ENCODE measurements at places on chromosomes 7 and 10.

DNA sequence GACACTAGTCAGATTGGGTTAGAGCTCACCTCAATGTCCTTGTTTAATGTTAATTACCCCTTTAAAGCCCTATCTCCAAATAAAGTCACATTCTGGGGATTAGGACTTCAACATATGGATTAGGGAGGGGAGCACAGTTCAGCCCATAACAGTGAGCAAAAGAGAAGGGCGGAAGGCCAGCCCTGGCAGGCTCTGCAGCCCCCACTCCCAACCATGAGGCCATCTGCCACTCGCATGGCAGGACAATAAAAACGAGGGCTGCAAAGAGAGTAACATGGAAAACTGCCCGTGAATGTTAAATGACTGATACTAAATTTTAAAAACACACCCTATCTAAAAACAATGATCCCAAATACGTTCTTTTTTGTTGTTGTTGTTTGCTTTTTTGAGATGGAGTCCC is 38.7 kb downstream of the RGS10 start:
- no peak for DNase-seq
- H3K36me3 ChIP-seq, result no peaks in the 10 kb centered on the region
- H3K27me3 ChIP-seq, result no peaks in the 10 kb centered on the region
- H3K4me3 ChIP-seq, result no peak overlapping the region
- H3K27ac ChIP-seq, result no peak overlapping the region
- no peaks in the 10 kb centered on the region for H3K4me1 ChIP-seq

- DNase-seq, result no peak
- no peaks in the 10 kb centered on the region for H3K36me3 ChIP-seq
- H3K4me3 ChIP-seq, result no peak overlapping the region
- no peak overlapping the region for H3K27ac ChIP-seq
- no peaks in the 10 kb centered on the region for H3K27me3 ChIP-seq
Observed at GRCh38 chr10:47332371-47332770, 10.1 kb downstream of the GDF2 start.

DNA sequence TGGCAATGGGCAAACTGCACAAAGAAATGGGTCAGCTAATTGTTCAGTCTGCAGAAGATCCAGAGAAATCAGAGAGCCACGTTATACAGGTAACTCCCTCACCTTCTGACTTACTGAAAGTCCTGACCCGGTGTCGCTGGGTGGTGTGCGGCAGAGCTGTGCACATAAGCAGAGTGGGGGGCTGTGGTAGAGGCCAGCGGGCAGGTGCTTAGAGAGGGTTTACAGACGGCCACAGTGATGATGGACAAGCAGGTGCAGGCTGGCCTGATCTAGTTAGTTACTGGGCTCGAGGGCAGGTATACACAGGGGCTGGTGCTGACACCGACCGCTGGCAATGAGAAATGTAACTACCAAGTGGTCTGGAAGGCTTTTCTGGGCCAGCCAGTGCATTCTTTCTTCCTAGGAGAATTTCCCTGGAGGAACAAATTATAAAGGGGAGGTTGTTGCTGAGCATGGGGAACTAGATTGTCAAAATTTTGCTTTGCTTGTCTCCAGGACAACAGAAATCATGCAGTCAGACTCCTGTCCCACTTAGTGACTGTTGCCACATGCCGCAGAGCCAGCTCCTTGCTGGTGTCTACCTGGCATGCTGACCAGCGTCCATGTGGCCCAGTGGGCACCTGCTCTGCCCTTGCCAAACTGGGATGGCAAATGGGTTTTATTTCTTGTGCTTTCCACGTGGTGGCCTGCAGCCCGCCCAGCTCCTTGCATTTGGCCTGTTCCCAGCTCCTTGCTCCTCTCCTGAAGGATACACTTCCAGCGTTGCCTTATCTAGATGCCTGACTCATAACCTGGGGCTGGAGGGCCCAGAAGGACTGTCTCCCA is 28.8 kb downstream of the DENND10 start:
- DNase-seq, result no peak
- H3K36me3 ChIP-seq, result no peaks in the 10 kb centered on the region
- no peaks in the 10 kb centered on the region for H3K4me1 ChIP-seq
- no peak overlapping the region for H3K27ac ChIP-seq
- no peaks in the 10 kb centered on the region for H3K27me3 ChIP-seq

GRCh38 chr10:100867261-100867963 is 45.4 kb upstream of the SLF2 start:
- H3K4me1 ChIP-seq, result no peaks in the 10 kb centered on the region
- no peaks in the 10 kb centered on the region for H3K36me3 ChIP-seq
- no peaks in the 10 kb centered on the region for H3K27me3 ChIP-seq
- no peak overlapping the region for H3K27ac ChIP-seq

DNA sequence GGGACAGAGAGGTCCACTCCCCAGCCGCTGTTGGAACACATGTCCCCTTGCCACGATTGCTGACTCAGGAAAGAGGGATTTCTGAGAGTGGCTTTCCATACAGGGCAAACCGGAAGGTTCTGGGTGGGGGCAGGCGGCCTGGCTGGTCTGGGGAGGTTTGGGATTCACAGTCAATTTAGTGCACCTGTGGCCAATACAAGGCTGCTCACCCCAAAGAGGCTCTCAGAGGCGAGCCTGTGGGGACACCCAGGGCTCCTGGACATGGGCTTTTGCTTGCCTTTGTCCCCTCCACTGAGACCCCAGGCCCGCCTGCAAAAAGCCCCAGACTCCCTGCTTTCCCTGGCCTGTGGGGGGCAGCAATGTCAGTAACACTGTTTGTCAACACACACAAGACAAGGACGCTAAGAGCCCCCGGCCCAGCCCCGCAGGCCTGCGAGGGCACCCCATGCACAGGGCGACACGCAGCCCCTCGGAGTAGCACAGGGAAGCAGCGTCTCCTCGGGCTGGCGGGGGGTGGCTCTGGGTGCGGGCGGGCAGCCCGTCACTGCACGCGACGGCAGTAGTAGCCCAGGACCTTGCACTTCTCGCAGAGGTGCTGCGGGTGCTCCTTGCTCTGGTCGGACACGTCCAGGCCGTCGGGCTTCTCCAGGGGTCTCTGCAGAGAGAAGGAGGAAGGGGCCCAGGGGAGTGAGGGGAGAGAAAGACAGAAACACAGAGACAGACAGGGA is 38.7 kb downstream of the PPIF start:
- H3K27ac ChIP-seq, result no peak overlapping the region
- no peak for DNase-seq
- no peaks in the 10 kb centered on the region for H3K27me3 ChIP-seq
- H3K4me1 ChIP-seq, result no peaks in the 10 kb centered on the region

DNA sequence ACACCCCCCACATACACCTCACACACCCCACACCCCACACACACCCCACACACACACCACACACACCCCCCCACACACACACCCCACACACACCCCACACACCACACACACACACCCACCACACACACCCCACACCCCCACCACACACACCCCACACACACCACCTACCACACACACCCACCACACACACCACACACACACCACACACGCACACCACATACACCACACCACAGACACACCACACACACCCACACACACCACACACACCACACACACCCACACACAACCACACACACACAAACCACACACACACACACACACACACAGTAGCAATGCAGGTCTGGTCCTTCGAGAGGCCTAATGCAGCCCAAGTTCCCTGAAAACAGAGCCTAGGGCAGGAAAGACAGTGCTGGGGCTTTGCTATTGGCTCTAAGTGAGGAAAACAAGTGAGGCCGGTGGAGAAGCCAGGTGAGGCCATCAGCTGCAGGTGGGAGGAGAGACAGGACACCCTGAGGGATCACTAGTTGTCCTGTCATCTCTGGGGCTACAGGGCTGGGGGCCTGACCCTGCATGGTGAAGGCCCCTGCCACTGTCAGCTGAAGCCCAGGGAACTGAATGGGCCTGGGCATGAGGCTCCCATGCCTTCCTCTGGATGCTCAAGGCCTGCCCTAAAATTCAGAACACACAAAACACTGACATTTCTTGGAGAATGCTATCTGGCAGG is 92.6 kb downstream of the CYTH3 start:
- DNase-seq, result no peak
- H3K27ac ChIP-seq, result no peak overlapping the region
- H3K36me3 ChIP-seq, result no peaks in the 10 kb centered on the region
- no peaks in the 10 kb centered on the region for H3K27me3 ChIP-seq
- no peak overlapping the region for H3K4me3 ChIP-seq

GRCh38 chr7:107236862-107237261 is 68.1 kb downstream of the HBP1 start:
- no peaks in the 10 kb centered on the region for H3K4me1 ChIP-seq
- no peak for DNase-seq
- no peak overlapping the region for H3K4me3 ChIP-seq
- no peaks in the 10 kb centered on the region for H3K36me3 ChIP-seq
- H3K27me3 ChIP-seq, result no peaks in the 10 kb centered on the region

- H3K4me1 ChIP-seq, result no peaks in the 10 kb centered on the region
- H3K36me3 ChIP-seq, result no peaks in the 10 kb centered on the region
- H3K27me3 ChIP-seq, result no peaks in the 10 kb centered on the region
- no peak overlapping the region for H3K27ac ChIP-seq
Observed at GRCh38 chr10:84534168-84534567, 205.8 kb downstream of the CCSER2 start.

GRCh38 chr10:60810437-60811182 is 32.3 kb downstream of the CDK1 start:
- no peaks in the 10 kb centered on the region for H3K27me3 ChIP-seq
- DNase-seq, result no peak
- no peak overlapping the region for H3K4me3 ChIP-seq
- H3K36me3 ChIP-seq, result no peaks in the 10 kb centered on the region
- no peaks in the 10 kb centered on the region for H3K4me1 ChIP-seq

DNA sequence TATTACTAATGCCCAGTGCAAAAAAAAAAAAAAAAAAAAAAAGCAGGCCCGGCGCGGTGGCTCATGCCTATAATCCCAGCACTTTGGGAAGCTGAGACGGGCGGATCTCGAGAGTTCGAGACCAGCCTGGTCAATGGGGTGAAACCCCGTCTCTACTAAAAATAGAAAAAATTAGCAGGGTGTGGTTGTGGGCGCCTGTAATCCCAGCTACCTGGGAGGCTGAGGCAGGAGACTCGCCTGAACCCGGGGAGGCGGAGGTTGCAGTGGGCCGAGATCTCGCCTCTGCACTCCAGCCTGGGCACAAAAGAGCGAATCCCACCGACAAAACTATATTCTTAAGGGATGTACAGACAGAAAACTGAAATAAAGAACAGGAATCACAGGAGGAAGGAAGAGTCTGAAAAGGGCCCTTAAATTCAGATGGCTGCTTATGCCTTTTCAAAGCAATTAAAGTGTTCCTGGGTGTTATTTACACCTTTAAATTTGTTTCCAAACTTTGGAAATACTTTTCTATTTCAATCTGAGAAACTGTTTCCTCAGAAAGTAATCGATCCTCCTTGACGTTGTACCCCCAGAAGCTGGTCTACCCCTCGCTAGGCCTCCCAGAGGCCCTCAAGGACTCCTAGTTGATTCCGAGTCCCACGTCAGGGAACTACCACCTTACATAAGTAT is 2.0 kb upstream of the KMT2E start:
- H3K27me3 ChIP-seq, result no peaks in the 10 kb centered on the region
- H3K27ac ChIP-seq, result peak overlapping the region; percentile 100
- DNase-seq, result peak; percentile 33
- H3K36me3 ChIP-seq, result no peaks in the 10 kb centered on the region

GRCh38 chr10:26682931-26683330 is 14.6 kb upstream of the PDSS1 start:
- no peaks in the 10 kb centered on the region for H3K36me3 ChIP-seq
- no peaks in the 10 kb centered on the region for H3K27me3 ChIP-seq
- no peak overlapping the region for H3K4me3 ChIP-seq
- H3K4me1 ChIP-seq, result no peaks in the 10 kb centered on the region

GRCh38 chr10:127997271-127997670 is 90.4 kb downstream of the PTPRE start:
- no peak for DNase-seq
- no peak overlapping the region for H3K27ac ChIP-seq
- no peak overlapping the region for H3K4me3 ChIP-seq
- no peaks in the 10 kb centered on the region for H3K4me1 ChIP-seq
- no peaks in the 10 kb centered on the region for H3K27me3 ChIP-seq

DNA sequence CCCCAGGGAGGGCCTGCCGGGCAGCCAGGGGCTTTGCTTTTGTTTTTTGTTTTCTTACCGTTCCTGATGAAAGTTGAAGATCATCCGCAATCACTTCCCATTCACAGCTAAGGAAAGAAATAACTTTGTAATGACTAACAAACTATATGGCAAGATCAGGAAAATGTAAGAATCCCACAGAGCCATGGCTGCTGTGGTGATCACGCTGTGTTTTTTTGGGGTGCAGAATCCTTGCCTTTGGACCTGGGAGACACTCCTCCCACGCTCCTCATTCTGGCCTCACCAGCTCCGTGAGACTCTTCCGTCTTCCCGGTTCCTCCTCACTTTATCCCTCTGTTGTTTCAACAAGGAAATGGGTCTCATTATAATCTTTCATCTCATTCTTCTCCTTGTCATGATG is 443.0 kb upstream of the MGMT start:
- H3K36me3 ChIP-seq, result no peaks in the 10 kb centered on the region
- H3K27ac ChIP-seq, result no peak overlapping the region
- no peaks in the 10 kb centered on the region for H3K4me1 ChIP-seq
- DNase-seq, result no peak
- no peak overlapping the region for H3K4me3 ChIP-seq

- H3K4me3 ChIP-seq, result no peak overlapping the region
- no peak overlapping the region for H3K27ac ChIP-seq
- no peaks in the 10 kb centered on the region for H3K27me3 ChIP-seq
- H3K4me1 ChIP-seq, result peaks cover 9% of the 10 kb centered on the region
Observed at GRCh38 chr7:47653550-47654411, 71.9 kb upstream of the TNS3 start.

DNA sequence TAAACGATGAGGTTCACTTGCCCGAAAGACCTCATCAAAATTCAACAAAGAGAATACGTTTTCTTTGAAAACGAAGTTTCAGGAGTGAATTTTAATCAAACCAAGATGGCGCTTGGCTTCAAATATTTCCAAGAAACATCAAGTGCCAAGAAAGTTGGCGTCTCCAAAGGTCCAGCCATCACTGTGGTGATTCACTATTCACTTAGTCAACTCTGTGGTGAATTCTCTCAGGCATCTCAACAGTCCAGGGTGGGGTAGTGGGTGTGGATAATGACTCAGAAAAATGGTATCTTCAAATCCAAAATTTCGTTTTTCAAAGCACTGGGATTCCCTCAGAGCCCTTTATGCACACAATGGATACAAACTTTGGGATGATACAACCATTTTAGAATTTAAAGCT is 133.1 kb downstream of the SVIL start:
- no peaks in the 10 kb centered on the region for H3K4me1 ChIP-seq
- no peaks in the 10 kb centered on the region for H3K27me3 ChIP-seq
- no peaks in the 10 kb centered on the region for H3K36me3 ChIP-seq
- no peak for DNase-seq

- no peaks in the 10 kb centered on the region for H3K27me3 ChIP-seq
- H3K4me3 ChIP-seq, result no peak overlapping the region
- H3K36me3 ChIP-seq, result no peaks in the 10 kb centered on the region
Observed at GRCh38 chr10:67664942-67665341, 31.1 kb downstream of the CTNNA3 start.

DNA sequence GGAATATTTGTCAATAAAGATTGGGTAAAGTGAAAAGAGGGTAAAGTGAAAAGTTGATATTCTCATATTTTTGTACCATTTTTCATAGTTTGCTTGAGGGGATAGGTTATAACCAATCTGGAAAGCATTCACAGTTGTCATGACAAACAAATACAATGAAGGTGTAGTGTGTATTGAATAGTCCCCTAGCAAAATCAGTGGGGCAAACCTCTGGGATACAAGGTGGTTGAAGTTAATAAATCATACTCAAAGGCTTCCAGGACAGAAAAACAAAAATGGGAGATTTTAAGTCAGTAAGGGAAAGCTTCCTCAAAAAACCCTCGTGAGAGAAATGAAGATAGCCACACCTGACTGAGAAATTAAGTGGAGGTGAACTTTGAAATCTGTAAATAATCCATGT is 39.4 kb downstream of the PHTF2 start:
- DNase-seq, result no peak
- H3K27me3 ChIP-seq, result no peaks in the 10 kb centered on the region
- H3K4me3 ChIP-seq, result no peak overlapping the region
- H3K36me3 ChIP-seq, result no peaks in the 10 kb centered on the region
- H3K27ac ChIP-seq, result no peak overlapping the region
- H3K4me1 ChIP-seq, result peaks cover 17% of the 10 kb centered on the region
